ENCODE measurements at places on chromosomes 7 and 10.

- DNase-seq, result no peak
Observed at GRCh38 chr7:146366938-146367337, 250.3 kb downstream of the CNTNAP2 start.

DNA sequence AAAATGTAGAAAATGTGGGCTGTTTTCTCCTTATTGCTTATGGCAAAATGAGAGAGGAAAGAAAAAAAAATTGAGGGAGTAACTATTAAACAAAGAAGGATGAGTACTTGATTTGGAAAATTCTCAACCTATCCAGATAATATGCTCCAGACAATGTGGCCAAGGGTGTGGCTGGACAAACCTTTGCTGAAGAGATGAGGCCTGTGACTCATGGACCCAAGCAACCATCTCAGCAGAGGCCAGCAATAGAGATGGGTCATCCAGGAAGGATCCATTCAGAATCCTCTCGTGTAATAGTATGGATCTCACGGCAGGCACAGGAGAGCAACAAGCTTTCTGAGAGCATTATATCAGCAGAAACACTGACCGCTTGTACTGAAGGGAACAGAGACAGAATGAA is 120.3 kb upstream of the CELF2 start:
- DNase-seq, result no peak

DNA sequence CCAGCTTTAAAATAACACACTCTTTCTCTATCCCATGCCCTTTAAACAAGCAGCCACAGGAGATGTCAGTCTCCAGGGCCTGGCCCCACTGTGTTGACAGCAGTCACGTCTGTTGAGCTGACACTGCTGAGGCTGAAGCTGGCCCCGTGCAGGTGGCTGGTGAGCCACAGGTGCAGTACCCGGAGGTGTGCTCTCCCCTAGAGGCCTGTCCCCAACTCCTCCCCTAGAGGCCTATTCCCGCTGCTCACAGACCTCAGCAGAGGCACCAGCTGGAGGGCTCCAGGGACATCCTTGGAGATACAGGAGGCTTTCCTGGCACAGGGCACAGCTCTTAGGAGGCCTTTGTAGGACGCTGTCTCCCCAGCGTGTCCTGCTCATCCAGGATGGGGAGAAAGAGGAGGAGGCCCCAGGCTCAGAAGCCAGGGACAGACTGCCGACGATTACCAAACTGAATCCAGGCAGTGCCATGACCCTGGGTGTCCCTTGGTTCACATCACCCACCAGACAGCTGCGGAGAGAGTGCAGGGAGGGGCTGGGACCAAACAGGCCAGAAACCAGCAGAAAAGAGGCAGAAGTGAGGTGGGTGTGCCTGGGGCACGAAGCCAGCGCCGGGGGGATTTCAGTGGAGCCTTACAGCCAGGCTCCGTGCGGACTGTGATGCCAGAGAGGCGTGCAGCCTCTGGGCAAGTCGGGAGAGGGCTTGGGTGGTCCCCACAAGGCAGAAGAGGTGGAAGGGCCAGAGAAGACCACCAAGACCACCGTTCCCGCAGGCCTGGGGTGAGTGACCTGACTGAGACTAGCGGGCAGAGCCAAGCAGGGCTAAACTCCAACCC is 18.5 kb upstream of the TTYH3 start:
- DNase-seq, result no peak

DNA sequence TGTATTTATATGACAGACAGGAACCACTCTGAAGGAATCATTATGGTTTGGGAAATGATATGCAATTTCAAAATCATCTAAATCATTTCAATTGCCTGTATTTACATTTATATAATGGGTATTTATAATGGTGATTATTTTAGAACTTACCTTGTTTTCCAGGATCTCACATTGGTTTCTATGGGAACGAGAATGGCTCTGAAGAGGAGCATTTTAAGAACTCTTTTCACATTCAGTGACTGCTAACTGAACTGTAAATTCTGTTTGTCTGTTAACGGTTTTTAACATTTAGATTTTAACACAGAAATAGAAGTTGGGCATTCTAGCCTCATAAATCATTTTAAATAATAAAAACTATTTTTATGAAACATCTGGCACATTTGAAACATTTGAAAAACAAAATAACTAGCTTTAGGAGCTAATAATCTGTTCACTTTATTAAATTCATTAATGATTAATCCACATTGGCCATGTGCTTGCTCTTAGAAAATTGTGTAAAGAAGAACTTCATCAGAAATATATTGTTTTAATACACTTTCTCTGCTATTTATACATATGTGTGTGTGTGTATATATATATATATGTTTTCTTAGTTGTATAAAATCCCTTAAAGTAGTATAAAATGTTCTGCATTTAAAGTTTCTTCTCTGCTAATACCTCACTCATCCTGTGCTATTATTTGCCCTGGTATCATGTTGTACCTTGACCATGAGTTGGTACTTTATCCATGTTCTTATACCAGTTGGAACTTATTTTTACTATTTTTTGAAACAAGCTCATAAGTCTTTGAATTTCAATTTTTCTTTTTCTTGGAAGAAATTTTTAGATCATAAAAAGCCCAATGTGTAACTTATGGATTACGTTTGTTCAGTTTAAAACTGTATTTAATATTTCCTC is 8.7 kb upstream of the SEM1 start:
- DNase-seq, result no peak

- DNase-seq, result no peak
Observed at GRCh38 chr10:114855776-114856543, 34.4 kb downstream of the FHIP2A start.

DNA sequence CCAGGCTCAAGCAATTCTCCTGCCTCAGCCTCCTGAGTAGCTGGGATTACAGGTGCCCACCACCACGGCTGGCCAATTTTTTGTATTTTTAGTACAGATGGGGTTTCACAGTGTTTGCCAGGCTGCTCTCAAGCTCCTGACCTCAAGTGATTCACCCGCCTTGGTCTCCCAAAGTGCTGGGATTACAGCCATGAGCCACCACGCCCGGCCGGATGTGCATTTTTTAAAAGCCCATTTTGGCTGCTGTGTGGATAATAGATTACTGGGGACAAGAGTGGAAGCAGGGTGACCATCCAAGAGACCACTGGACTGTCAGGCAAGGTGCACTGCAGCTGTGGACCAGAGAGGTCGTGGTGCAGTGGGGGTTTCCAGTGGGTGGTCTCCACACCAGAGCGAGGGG is 21.4 kb downstream of the HKDC1 start:
- no peak for DNase-seq

- DNase-seq, result no peak
Observed at GRCh38 chr7:148733496-148733895, 34.8 kb downstream of the CUL1 start.

DNA sequence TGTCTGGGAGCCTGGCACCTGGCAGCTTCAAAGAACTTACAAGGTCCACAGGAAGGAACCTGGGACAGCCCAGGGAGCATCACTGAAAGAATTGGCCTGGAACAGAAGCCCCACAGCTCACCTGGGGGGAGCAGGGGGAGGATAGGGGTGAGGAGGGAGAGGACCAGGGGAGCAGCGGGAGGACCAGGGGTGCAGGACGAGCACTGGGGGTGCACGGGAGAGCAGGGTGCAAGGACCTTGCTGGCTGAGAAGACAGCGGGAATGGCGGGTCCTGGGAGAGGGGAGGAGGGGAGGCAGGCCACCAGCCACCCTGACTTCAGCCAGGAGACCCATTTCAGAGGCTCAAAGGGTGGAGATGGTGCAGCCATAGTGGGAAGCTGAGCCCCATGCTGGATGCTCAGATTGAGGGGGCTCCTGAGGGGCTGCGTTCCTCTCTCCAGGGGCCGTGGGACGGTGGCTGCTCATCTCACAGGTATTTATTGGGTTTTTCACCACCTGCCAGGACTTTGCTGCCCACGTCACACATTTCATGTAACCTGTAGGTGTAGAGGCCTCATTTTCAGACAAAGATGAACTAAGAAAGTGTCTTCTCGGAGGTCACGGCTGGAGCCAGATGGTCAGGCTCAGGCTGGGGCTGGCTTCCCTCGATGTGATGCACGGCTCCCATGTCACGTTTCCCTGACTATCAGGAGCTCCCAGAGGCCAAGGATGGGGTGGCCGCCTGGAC is 110.1 kb downstream of the WDR37 start:
- no peak for DNase-seq

DNA sequence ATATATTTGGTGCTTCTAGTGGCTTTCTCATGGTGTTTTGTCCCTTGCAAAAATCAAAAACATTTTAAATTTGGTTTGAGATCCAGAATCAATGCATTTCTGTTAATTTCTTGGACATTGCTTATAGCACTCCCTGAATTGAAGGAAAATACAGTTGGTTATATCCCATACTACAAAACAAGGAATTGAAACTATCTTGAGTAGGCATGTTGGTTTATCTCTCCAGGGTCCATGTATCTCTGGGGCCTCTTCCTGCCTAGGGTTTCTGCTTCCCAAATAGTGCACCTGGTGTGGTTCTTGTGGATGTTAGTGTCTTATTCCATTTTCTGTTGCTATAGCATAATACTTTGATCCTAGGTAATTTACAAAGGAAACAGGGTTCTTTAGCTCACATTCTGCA is 212.4 kb downstream of the CAMK1D start:
- no peak for DNase-seq

DNA sequence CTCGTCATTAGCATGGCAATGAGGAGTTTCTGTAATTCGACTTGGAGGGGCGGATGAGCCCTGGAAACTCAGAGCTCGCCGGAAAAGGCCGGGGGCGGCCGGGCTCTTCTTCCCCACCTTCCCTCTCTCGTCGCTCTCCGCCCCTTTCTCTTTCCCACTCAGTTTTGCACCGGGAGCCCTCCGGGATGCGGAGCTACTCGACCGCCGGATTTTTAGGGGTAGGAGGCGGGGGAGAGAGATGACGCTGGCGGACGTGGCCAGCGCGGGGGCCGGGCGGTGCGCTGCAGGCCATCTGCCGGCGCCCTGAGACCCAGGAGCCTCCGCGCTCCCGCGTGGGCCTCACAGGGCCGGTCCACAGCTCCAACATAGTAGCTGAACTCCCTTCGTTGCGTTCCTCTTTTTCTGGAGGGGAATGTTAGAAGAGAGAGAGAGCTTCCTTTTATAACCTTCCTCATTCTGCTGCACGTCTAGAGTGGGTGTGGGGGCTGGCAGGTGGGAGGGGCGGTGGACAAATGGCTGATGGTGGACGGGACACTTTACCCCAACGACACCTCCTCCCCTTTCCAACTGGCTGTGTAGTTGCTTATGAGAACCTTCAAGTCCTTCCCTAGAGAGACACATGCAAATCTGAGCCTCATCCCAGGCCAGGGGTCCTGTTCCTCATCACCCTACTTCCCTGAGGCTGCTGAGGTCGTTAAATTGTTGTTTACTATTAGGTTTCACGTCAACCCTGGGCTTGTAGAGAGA is 1.1 kb upstream of the HOXA1 start:
- no peak for DNase-seq

Data from thoracic aorta (tissue), 2 donors.